ENCODE measurements at places on chromosomes 5 and 9.

GRCh38 chr9:106693558-106693957 is 169.4 kb upstream of the ZNF462 start:
- no peak for DNase-seq

- DNase-seq, result no peak
Measured at GRCh38 chr9:89690334-89690912, 85.6 kb downstream of the GADD45G start.

GRCh38 chr5:123170816-123171215 is 81.8 kb downstream of the PRDM6 start:
- no peak for DNase-seq

GRCh38 chr9:2729003-2729402 is 11.7 kb downstream of the KCNV2 start:
- DNase-seq, result no peak

DNA sequence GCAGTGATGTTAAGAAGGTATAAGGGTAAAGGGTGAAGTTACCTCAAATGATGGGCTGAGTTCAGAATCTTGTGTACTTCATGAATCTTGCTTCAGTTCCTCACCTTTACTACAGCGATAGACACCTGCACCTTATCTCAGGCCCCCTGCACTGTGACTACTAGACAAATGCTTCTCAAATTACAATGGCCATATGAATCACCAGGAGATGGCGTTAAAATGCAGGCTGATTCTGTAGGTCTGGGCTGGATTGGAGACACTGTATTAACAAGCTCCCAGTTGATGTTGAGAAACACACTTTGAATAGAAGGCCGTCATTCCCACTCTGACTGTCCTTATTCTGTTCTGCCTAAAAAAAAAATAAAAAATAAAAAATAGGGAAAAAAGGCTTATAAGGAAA is 29.8 kb downstream of the TARS1 start:
- peak; percentile 7 for DNase-seq

GRCh38 chr9:126173929-126174328 is 152.7 kb upstream of the MVB12B start:
- no peak for DNase-seq

DNA sequence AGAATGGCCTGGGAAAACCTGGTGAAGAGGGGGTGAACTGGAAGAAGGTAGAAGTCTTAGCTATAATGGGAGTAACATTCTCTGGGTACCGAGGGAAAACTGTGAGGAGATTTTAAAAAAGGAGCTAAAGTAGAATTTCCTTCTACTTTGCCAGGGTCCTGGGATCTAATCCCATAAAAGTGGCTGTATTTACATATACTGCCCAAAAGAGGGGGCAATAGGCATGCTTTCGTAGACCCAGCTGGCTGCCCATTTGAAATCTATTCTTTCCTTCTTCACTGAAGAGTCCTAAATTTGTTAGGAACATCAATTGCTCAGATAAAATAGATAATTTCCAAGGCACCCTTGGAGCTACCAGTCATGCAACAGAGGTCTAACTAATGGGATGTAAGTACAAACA is 159.2 kb downstream of the CDC42SE2 start:
- DNase-seq, result no peak

- no peak for DNase-seq
Measured at GRCh38 chr5:74503-75109, 17.4 kb upstream of the PLEKHG4B start.

- DNase-seq, result no peak
Measured at GRCh38 chr9:120383999-120384924, 195.7 kb downstream of the CDK5RAP2 start.

DNA sequence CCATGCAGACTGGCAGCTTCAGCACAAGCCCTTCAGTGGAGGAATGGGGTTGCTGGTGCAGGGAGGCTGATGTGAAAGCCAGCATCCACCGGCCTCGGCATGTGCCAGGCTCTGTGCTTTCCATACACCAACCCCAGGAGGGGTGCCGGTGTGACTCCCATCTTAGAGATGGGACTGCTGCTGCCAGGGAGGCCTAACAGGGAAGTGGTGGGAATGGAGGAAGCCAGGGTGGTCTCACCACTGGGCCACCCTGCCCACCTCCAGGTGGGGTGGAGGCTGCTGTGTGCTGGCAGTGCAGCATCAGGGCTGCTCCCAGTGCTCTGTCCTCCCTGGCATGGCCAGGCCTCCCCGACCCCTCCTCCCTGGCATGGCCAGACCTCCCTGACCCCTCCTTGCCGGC is 32.8 kb upstream of the PITX1 start:
- DNase-seq, result no peak

DNA sequence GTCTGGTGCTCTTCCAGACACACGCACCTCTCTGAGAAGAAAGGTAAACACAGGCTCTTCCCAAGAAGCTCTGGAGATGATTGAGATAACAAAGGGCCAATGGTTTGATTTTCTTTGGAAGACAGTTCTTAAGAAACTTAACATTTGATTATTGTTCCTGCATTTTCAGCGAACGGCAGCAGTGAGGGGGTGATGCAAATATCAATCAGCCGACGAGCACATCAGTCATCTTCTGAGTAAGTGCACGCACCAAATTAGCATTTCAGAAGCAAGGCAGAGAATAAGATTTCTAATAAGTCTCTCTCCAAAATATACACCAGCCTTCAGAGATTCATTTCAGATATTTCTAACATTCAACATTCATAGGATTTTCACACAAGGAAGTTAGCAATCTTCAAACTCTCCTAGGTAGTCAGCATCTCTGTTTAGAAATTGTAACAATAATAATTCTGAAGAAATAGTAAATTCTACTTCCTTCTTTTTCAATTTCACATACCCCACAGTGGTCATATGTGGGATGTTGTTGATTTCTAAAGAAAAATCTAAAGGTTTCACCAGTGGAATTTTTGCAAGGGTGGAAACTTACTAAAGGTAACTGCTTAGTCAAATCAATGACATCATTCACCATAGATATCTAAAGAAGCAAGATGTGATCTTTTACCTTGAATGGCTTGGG is 250.3 kb downstream of the SEC61B start:
- no peak for DNase-seq

DNA sequence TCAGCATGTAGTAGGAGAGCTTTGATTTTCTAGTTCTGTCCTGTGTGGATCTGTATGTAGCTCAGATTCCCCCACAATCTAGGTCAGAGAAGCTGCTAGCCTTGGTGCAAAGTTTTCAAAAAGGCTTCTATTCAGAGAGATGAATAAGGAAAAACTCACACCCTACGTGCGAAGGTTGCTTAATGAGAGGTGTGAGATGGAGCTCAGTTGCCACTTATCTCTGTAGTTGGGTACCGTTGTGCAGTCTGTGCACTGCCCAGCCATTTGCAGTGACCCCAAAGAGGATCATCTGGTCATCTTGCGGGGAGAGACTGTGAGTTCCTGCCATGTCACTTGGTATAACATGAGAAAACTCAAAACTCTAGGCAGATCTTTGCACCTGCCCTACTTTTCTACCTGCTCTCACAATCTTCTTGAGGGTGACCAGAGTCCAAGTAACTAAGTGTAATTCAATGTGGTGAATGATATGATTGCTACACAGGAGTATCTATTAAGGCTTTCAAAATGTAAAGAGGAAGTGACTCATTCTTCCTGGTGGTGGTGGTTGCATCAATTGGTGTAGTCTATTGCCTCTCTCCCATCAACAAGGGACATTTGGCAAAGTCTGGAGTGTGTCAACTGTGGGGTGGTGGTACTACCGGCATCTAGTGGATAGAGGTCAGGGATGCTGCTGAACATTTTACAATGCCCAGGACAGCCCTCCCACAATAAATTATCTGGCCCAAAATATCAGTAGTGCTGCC is 65.2 kb downstream of the TMC1 start:
- no peak for DNase-seq

DNA sequence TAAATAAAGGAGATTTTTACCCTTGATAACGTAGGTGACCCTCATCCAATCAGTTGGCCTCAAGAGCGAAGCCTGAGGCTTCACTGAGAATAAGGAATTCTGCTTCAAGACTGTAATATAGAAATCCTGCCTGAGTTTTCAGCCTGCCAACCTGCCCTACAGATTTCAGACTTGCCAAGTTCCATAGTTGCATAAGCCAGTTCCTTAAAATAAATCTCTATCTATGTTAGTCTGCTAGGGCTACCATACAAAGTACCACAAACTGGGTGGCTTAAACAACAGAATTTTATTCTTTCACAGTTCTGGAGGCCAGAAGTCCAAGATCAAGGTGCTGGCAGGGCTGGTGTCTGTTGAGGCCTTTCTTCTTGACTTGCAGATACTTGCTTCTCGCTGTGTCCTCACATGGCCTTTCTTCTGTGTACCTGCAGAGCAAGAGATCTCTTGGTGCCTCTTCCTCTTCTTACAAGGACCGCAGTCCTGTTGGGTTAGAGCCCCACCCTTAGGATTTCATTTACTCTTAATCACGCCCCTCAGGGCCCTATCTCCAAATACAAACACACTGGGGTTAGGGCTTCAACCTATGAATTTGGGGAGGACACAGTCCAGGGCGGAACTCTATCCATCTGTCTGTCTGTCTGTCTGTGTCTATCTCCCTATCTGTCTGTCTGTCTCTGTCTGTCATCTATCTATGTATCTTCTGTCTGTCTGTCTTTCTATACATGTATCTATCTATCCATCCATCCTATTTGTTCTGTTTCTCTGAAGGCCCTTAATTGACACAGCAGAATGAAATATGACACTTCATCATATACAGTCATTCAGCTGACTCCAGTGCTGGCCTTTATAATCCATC is 17.0 kb upstream of the CMBL start:
- no peak for DNase-seq

DNA sequence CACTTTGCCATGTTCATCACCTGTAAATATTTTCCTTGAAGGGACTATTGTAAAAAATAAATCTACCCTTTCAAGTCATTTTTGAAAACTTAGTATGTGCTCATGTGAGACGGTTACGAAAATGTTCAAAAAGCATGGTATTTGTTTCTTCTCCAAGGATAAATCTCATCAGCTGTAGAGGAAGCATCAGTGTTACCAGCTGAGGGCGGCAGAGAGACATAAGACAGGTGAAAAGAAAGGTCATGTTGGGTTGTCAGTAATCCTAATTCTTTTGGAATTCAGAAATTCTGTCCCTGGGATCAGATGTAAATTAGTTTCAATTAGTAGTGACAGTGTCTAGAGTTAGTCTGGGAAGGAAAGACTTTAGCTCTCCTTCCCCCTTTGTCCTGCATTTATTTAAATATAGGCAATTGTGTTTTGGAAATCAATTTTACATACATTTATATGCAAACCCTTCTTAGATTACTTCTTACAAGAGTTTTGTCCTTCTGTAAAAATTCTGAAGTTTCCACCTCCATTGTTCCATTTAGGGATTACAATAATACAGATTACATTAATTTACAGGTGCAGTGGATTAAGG is 791.9 kb upstream of the CDH6 start:
- DNase-seq, result peak; percentile 35

GRCh38 chr5:154766558-154767281 is 11.5 kb downstream of the LARP1 start:
- no peak for DNase-seq
